ENCODE measurements at places on chromosomes 1 and 21.

GRCh38 chr21:42724226-42724920, 71.0 kb downstream of the PDE9A start:
- no peak for DNase-seq

- no peak for DNase-seq
Measured at GRCh38 chr1:246096356-246096755, 410.7 kb downstream of the SMYD3 start.

- DNase-seq, result no peak
Measured at GRCh38 chr21:41065539-41065938, 102.4 kb upstream of the BACE2 start.

DNA sequence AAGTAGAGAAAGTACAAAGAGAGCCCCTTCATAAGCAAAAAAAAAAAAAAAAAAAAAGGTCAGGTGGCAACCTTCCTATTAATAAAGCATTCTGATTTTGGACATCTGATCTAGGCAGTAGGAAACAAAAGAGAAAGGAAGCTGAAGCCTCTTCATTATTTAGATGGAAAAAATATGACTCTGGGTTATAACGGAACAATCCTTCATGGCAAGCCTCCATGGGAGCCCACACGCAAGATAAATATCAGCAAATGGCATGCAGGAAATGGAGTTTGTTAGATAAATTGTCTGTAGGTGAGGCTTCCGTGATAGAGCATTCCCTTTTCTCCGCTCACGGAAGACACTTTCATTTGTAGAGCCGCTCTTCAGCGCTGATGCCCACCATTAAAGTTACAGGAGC, 381.0 kb downstream of the TTLL7 start:
- DNase-seq, result no peak

DNA sequence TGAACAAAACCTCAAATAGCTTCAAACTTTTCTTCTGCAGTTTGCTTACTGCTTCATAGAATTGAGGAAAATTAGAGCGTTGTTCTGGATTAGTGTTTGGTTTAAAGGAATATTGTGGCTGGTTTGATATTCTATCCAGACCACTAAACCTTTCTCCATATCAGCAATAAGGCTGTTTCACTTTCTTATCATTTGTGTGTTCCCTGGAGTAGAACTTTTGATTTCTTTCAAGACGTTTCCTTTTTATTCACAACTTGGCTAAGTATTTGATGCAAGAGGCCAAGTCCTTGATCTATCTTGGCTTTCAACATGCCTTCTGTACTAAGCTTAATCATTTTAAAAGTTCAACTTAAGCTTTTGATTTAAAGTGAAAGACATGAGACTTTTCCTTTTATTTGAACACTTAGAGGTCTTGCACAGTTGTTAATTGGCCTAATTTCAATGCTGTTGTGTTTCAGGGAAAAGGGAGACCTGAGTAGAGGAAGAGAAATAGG, 359.1 kb downstream of the S1PR1 start:
- no peak for DNase-seq

DNA sequence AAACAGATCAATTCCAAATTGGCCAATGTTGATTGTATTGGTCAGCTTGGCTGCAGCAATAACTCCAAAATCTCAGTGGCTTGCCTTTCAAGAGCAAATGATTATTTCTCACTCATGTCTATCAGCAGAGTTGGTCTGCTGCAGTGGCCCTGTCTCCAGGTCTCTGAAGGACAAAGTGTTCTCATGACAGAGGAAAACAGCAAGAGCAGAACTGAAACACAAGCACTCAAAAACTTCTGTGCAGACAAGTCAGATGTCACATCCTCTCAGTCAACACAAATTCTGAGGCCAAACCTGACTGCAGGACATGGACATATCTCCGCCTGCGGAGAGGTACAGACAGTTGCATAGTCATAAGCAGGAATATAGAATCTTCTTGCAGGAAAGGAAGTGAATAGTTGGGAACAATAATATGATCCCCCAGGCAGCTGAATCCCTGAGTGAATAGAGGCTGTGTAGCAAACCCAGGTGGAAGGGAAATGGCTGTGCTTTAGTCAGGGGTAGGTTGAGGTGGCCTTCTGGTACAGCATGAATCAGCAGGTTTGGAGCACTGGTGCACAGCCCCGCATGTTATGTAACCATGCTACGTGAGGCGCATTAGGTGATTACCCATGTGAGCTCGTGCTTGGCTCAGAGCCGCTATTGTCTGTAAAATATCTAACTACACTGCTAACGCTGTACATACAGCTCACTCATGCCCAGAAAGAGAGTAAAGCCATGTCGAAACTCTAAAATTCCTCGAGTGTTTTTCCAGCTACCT, 17.1 kb upstream of the UBE2U start:
- DNase-seq, result no peak

GRCh38 chr1:15344800-15345704, 64.6 kb upstream of the EFHD2 start:
- no peak for DNase-seq

GRCh38 chr1:112888630-112889029, 67.4 kb downstream of the SLC16A1 start:
- no peak for DNase-seq

- DNase-seq, result no peak
Measured at GRCh38 chr1:67590329-67590728, 94.7 kb upstream of the GADD45A start.

- no peak for DNase-seq
Measured at GRCh38 chr1:70586046-70586445, 175.0 kb downstream of the CTH start.

- no peak for DNase-seq
Measured at GRCh38 chr1:181990728-181991127, 70.8 kb downstream of the ZNF648 start.

DNA sequence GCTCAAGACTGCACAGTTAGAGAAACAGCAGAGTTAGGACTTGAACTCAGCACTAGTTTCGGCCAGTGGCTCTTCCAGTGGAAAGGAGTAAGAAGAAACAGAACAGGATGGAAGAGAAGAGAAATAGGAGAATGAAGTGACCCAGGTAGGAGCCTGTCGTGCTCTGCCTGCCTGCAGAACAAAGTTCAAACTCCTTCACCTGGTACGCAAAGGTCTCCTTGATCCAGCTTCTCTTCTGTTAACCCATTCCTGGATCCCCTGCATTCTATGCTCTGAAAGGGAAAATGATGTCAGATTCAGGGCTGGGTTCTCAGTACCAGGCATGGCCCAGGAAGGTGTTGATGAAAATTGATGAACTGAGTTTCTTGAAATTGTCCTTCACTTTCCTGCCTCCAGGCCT, 3.9 kb downstream of the FAM229A start:
- DNase-seq, result no peak
